ENCODE measurements at places on chromosomes 12 and 14. TPM values are rescaled to one million over a fixed set of nuclear protein-coding genes. Genes with fewer than 3 reads are reported as not detected.

Gene REM2
- total RNA-seq = 1.5 TPM

Gene BEST3
- total RNA-seq = not detected

GRCh38 chr12:112025808-112026375 lies 12.7 kb downstream of the ERP29 start:
- H3K4me1 ChIP-seq = no peaks in the 10 kb centered on the region
- H3K27ac ChIP-seq = no peak overlapping the region
- H3K36me3 ChIP-seq = peaks cover 50% of the 10 kb centered on the region
- DNase-seq = no peak
- no peak overlapping the region for H3K4me3 ChIP-seq

DNA sequence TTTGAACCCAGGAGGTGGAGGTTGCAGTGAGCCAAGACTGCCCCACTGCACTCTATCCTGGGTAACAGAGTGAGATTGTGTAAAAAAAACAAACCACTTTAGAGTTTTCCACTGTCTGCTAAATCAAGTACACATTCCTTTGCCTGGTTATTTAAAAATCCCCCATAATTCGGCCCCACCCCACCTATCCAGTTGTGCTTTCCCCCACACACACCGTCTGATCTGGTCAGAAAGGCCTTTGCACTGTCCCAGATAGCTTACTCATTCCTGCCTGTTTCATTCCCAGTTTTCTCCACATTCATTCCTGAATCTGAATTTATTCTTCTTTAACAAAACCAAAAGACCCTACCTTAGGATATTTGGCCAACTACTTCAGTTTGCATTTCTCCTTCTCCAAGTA lies 29.5 kb downstream of the NINJ2 start:
- DNase-seq = no peak
- H3K27ac ChIP-seq = peak overlapping the region; percentile 77
- no peaks in the 10 kb centered on the region for H3K36me3 ChIP-seq
- H3K4me3 ChIP-seq = no peak overlapping the region
- H3K27me3 ChIP-seq = no peaks in the 10 kb centered on the region
- peaks cover 46% of the 10 kb centered on the region for H3K4me1 ChIP-seq

Gene MUCL1
- total RNA-seq = 218 TPM

GRCh38 chr12:57852200-57852599 lies 5.7 kb upstream of the CTDSP2 start:
- H3K27me3 ChIP-seq = no peaks in the 10 kb centered on the region
- H3K36me3 ChIP-seq = no peaks in the 10 kb centered on the region
- no peak for DNase-seq
- peak overlapping the region; percentile 39 for H3K4me3 ChIP-seq

DNA sequence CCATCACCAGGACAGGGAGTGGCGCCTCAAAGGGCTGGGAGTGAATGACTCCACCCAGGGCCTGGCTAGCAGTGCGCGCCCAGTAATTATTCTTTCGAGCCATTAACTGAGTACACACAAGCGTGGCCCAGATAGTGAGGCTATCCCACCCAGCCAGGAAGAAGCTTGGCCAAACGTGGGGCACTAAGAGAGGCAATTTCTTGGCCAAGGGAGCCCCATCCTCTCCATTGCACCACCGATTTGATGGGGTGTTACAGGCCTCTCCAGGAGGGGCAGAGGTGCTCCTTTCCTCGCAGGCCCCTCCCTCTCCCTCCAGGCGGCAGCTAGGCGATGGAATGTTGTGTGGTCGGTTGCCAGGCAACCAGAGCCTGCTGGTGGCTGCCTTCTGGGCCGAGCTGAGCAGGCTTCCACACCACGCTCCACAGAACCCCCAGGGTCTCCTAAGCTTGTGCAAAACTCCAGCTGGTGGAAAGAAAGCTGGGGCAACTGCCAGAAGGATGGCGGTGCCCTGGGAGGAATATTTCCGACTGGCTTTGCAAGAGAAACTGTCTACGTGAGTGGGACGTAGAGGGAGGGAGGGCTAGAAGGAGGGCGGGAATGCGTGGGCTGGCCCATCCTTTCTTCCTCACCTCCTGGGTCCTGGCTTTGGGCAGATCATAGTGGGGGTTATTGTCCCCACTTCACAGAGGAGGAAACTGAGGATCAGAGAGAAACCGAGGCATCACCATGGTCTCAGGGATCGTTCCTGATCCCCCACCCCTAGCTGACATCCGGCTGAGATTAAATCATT lies at the start of gene CFAP73:
Gene CFAP73 (plus strand): TSS at position 364 of the 790 bp plus-strand sequence. CDS start 134 bp downstream, at position 498.
- no peak within 1 kb of the TSS for H3K4me3 ChIP-seq
- peak within 1 kb of the TSS; percentile 53 for H3K27ac ChIP-seq
- H3K4me1 ChIP-seq = peaks cover 31% of the 10 kb centered on the region
- peaks cover 25% of the 10 kb centered on the region for H3K27me3 ChIP-seq

- H3K4me3 ChIP-seq = no peak overlapping the region
- H3K27me3 ChIP-seq = no peaks in the 10 kb centered on the region
- H3K27ac ChIP-seq = no peak overlapping the region
- no peaks in the 10 kb centered on the region for H3K36me3 ChIP-seq
- H3K4me1 ChIP-seq = peaks cover 26% of the 10 kb centered on the region
These were observed 51.2 kb downstream of the NDUFA12 start for GRCh38 chr12:94952325-94952724.

Gene CCDC38
- total RNA-seq = not detected

Gene RHEBL1
- total RNA-seq = 1.1 TPM

DNA sequence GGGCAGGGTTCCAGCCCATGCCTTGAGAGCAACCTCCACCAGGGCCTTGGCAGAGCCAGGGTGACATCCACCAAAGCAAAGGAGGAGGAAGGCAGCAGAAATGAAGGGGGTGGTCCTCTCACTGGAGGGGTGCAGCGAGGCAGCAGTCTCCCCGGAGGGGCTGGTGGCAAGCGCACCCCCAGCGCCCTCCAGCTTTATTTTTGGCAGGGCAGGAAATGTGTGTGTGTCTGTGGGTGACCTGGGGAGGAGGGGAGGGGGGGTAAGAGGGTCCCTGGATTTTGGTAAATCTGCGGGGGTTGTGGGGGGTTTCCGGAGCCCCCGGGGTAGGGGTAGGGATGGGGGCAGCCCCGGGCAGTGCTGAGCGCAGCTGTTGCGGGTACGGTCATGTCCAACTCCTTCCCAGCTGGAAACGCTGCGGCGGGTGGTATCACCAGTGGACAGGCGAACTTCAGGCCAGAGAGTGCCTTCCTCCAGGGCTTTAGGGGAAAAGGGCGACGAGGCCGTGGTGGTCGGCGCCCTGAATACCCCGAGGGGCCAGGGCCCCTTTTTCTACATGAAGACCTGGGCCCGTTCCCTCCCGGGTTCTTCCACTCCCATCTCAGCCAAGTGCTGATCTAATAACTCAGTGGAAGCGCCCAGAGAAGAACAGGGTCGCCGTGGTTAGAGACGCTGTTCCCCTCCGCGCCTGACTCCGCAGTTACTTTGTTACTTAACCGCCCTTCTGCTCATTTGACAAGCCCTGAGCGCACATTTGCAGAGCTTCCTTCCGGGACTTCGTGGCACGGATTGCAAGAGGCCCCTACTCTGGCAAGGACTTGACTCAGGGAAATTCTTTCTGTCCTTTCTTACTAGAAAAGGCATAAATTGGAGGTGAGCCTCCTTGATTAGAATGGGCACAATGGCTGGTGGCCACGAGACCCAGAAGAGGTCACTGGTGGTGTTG lies 55.2 kb downstream of the FOS start:
- H3K36me3 ChIP-seq = no peaks in the 10 kb centered on the region
- H3K27ac ChIP-seq = peak overlapping the region; percentile 79
- DNase-seq = peak; percentile 79
- H3K27me3 ChIP-seq = no peaks in the 10 kb centered on the region
- H3K4me1 ChIP-seq = peaks cover 13% of the 10 kb centered on the region

GRCh38 chr14:67908052-67908754 lies 88.6 kb downstream of the RAD51B start:
- no peaks in the 10 kb centered on the region for H3K27me3 ChIP-seq
- DNase-seq = no peak
- no peak overlapping the region for H3K4me3 ChIP-seq
- H3K4me1 ChIP-seq = no peaks in the 10 kb centered on the region
- no peak overlapping the region for H3K27ac ChIP-seq
- no peaks in the 10 kb centered on the region for H3K36me3 ChIP-seq

Gene SLIRP
- 147 TPM for total RNA-seq

DNA sequence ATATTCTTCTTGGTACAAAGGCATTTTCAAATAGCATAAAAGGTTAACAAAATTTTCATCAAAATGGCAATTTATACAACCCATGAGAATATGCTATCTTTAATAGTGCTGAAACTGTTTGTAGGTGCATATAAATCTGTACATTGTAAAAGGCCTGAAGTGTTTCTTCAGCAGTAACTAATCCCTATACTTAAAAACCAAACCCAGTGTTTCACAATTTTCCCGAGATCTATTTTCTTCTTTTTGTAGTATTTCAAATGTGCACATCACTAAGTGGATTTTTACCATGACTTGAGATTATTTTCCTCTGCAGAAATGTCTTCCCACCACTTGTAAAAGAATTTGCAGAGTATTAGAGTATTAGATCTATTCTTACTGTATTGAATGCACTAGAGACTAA lies 76.5 kb downstream of the FERMT2 start:
- H3K4me3 ChIP-seq = no peak overlapping the region
- no peaks in the 10 kb centered on the region for H3K27me3 ChIP-seq
- peaks cover 36% of the 10 kb centered on the region for H3K36me3 ChIP-seq
- DNase-seq = no peak
- H3K27ac ChIP-seq = no peak overlapping the region

- no peak overlapping the region for H3K27ac ChIP-seq
- DNase-seq = no peak
- H3K36me3 ChIP-seq = peaks cover 96% of the 10 kb centered on the region
- H3K4me1 ChIP-seq = peaks cover 28% of the 10 kb centered on the region
These were observed 22.5 kb downstream of the MAP3K12 start for GRCh38 chr12:53476769-53477209.

Gene SLC22A17
- total RNA-seq = 26.2 TPM

GRCh38 chr14:102779574-102780315 lies 2.5 kb downstream of the TRAF3 start:
- H3K27ac ChIP-seq = no peak overlapping the region
- no peaks in the 10 kb centered on the region for H3K27me3 ChIP-seq
- DNase-seq = no peak
- no peaks in the 10 kb centered on the region for H3K36me3 ChIP-seq
- peaks cover 22% of the 10 kb centered on the region for H3K4me1 ChIP-seq

DNA sequence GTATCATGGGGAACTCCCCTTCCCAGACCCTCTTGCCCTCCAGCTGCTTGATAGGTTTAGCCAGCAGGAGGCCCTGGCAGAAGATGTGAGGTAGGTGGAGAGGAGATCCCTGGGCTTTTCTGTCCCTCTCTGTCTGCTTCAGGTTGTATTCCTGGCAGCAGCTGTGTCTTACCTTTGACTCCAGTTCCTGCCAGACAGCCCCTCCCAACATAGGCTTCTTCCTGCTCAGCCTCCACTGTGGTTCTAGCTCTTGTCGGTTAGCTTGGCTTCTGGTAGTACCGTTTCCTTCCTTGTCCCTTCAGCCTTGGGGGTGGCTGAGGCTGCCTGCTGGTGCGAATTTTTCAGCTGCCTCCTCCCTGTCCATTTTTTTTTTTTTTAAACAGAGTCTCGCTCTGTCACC lies 215.7 kb upstream of the CRY1 start:
- DNase-seq = no peak
- H3K4me3 ChIP-seq = no peak overlapping the region
- H3K36me3 ChIP-seq = no peaks in the 10 kb centered on the region
- no peak overlapping the region for H3K27ac ChIP-seq

DNA sequence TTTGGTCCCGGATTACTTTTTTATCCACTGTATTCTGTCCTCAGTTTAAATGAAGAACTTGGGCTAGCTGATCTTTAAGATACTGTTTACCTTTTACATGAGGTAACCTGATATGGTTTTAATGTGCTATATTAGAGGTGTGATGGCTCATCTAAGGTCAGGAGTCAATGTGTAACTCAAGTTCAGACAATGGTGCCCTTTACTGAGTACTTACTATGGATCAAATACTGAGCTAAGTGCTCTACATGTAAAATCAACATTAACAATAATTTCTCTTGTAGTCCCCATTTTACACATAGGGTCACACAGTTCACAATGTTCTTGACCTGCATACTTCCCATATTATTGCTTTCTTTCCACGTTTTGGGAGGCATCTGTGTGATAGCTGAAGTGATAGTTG lies 79.2 kb downstream of the CEP83 start:
- no peak overlapping the region for H3K4me3 ChIP-seq
- no peak for DNase-seq
- H3K4me1 ChIP-seq = no peaks in the 10 kb centered on the region
- H3K27ac ChIP-seq = no peak overlapping the region

Gene GALNT16
- 4.6 TPM for total RNA-seq

- peak overlapping the region; percentile 64 for H3K27ac ChIP-seq
These were observed 5.8 kb downstream of the LRIG3 start for GRCh38 chr12:58914457-58914856.

GRCh38 chr12:43676183-43676813 lies 82.3 kb downstream of the PUS7L start:
- no peak overlapping the region for H3K4me3 ChIP-seq
- H3K27ac ChIP-seq = no peak overlapping the region
- DNase-seq = no peak
- H3K27me3 ChIP-seq = no peaks in the 10 kb centered on the region
- H3K36me3 ChIP-seq = no peaks in the 10 kb centered on the region

Gene HNF1A
- total RNA-seq = not detected

- H3K4me1 ChIP-seq = peaks cover 30% of the 10 kb centered on the region
- H3K4me3 ChIP-seq = no peak overlapping the region
- no peak for DNase-seq
- no peaks in the 10 kb centered on the region for H3K36me3 ChIP-seq
- H3K27ac ChIP-seq = no peak overlapping the region
These were observed 45.0 kb upstream of the FZD10 start for GRCh38 chr12:130117233-130117632.

Gene INHBC
- total RNA-seq = not detected

- no peak overlapping the region for H3K27ac ChIP-seq
- no peaks in the 10 kb centered on the region for H3K27me3 ChIP-seq
- no peaks in the 10 kb centered on the region for H3K4me1 ChIP-seq
- peaks cover 44% of the 10 kb centered on the region for H3K36me3 ChIP-seq
These were observed 24.1 kb downstream of the TMTC3 start for GRCh38 chr12:88166179-88166578.

Gene ADCY4
- 4.4 TPM for total RNA-seq

- H3K4me3 ChIP-seq = no peak overlapping the region
- H3K27me3 ChIP-seq = no peaks in the 10 kb centered on the region
- H3K27ac ChIP-seq = no peak overlapping the region
- no peaks in the 10 kb centered on the region for H3K4me1 ChIP-seq
- no peaks in the 10 kb centered on the region for H3K36me3 ChIP-seq
These were observed 172.8 kb upstream of the PLEKHG7 start for GRCh38 chr12:92529944-92530343.

DNA sequence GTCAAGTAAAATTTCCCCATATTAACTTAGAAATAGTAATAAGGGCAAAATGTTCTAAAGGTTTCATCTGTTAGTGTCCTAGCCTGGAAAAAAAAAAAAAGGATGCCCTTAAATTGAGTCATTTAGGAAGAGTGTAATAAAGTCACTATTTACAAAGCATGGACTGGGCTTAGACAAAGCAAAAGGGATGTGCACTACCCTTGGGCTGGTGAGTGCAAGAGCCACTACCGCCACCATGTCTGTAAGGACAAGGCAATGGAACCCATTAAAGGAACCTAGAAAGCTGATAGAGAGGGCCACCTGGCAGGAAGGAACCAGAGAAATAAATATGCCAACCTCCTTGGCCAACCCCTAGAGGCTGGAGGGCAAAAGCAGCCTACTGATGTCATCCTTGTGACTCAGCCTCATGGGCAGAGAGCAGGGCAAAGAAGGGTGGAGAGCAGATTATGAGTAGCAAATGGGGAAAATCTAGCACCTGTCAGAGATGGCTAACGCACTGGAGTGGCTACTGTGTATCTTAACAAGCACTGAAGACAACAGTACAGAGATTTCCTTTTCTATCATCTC lies 59.5 kb upstream of the FUT8 start:
- H3K27me3 ChIP-seq = no peaks in the 10 kb centered on the region
- H3K4me3 ChIP-seq = no peak overlapping the region
- DNase-seq = no peak
- no peak overlapping the region for H3K27ac ChIP-seq
- H3K36me3 ChIP-seq = no peaks in the 10 kb centered on the region
